ENCODE measurements at places on chromosomes 1 and 21.

DNA sequence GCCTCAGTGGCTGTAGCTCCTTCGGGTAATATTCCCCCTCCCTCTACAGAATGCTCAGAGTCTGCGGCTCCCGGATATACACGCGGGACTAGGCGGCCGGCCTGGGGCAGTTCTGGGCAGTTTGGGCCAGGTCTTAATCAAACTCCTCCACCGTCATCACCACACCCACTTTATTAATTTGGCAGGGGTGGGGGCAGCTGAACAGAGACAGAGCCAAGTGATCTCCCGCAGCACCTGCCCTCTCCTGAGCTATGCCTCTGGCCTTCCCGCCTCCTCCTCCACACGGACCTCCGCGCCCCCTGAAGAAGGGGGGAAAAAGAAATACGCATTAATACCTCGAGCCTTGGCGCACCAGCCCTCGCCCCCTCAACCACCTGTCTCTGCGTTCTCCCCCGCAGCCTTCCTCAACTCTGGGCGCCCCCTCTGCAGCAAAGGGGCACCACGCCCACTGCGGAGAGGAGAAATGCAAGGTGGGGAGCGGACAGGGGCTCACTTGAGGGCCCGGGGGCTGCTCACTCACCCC is 42.6 kb downstream of the CD34 start:
- DNase-seq = peak; percentile 89

GRCh38 chr1:8212580-8213031 is 105.3 kb upstream of the SLC45A1 start:
- DNase-seq = no peak

- no peak for DNase-seq
Measured at GRCh38 chr1:68083686-68084085, 33.3 kb upstream of the DIRAS3 start.

DNA sequence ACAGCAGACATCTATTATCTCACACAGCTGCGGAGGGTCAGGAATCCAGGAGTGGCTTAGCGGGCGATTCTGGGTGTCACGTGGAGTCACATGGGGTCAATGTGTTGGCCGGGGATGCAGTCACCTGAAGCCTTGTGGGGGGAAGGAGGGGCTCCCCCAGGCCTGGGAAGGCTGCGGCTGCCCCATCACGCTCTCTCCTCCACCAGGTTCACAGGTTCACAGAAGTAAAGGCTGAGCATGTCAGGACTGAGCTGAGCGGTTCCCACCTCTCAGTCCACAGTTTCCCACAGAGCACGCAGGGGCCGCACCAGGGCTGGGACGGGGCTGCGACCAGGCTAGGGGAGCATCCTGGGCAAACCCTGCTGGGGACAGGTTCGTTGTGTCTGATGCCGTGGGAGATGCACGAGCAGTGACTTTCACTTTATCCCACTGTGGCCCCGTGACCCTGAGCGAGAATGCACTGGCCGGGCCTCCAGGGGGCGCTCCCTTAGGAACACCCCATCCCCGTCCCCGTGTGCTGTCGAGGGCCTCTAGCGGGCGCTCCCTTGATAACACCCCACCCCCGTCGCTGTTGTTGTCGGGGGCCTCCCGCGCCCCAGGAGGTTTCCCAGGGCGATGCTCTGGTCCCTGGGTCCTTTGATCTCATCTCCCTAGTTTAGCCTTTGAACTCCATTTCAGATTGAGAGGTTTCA is 73.2 kb upstream of the TRAPPC10 start:
- DNase-seq = no peak
